ENCODE measurements at places on chromosomes 6 and 20.

GRCh38 chr6:155078331-155078745, 83.2 kb downstream of the TIAM2 start:
- DNase-seq = no peak

GRCh38 chr6:130888246-130888645, 61.0 kb downstream of the SMLR1 start:
- no peak for DNase-seq

GRCh38 chr6:16956361-16956760, 145.5 kb upstream of the STMND1 start:
- no peak for DNase-seq

GRCh38 chr6:163813979-163814493, 399.5 kb downstream of the QKI start:
- DNase-seq = no peak

DNA sequence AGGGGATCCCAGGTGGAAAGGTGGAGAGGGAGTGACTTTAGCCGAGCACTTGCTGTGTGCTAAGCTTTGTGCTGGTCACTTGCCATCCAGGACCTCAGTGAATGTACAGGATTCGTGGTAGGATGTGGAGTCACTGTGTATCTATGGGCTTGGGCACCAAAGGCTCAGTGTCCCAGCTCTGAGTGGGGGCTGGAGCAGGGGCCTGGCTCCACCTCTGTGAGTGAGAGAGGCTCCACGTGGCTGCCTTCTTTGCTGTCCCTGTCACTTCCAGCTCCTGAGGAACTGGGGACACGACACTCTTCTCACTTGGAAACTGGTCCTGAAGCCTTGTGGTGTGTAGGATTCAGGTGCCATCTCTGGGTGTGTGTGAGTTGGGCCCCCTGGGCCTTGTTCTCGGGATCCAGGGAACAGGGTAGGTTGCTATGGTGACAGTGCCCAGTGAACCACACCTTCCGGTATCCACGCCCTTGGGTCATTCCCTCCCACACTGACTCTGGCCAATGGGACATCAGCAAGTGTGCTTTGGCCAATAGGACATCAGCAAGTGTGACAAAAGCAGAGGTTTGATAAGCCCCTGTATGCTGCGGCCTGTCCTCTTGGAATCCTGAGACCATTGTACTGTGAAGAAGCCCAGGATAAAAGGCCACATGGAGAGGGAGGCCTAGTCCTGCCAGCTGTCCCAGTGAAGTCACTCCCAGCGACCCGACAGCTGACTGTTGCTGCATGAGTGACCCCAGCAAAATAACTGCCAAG, 87.7 kb downstream of the CDH22 start:
- DNase-seq = no peak

GRCh38 chr20:56111961-56112730, 106.8 kb upstream of the CBLN4 start:
- DNase-seq = no peak

DNA sequence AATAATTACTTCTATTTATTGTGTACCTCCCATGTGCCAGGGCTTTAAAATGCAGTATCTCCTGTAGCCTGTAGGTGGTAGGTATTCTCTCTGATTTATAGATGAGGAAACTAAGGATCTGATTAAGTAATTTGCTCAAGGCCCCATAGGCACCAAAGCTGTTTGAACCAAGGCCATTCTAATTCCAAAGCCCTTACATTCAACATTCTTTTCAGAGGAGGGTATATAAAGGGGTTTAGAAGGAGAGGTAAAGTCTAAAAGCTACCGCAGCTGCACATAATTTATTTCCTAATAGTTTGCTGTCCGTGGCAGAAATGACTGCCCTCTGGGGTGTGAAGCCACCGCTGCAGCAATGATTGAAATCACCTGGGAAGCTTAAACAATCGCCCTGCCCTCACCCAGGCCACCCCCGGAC, 95.0 kb upstream of the FAM8A1 start:
- no peak for DNase-seq

DNA sequence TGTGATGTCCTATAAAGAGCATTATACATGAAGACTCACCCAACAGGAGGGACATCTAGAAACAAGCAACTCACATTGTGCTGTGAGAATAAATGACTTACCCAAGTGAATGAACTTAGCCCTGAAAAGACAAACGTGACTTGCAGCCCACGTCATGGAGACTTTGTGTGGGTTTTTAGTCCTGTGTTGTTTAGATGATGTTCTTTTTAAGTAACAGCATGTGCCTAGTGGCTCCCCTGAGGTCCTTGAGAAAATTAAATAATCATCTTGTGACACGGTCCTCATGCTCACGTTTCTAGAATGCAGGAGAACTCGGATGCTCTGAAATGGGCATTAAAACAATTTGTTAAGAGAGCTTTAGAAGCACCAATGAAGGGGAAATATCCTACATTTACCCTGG, 165.1 kb downstream of the SASH1 start:
- no peak for DNase-seq

DNA sequence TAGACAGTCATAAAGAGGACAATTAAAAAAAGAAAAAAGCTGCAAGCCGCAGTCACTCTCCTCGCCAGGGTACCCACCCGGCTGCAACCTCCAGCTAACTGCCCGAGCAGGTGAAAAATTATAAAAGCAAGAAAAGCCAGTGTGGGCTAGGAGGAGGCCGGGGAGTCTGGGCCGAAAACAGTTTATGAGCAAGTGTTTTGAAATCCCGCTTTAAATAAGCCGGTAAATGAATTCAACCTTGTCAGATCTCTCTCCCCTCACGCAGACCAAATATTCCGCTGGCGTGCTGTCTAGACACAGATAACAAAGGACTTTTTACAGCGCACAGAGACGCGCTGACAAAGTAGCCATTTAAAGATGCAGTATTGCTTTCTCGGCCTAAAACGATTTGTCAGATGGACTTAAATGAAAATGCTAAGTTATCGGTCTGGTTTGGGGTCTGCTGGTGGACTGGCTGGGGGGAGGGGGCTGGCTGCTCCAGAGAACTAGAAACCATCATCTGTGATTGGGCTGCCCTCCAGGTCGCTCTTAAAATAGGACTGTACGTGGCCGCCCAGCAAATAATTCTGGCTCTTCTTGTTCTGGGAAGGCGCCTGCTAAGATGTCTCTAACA, 24.6 kb downstream of the PMEPA1 start:
- DNase-seq = no peak

GRCh38 chr20:46801003-46801702, 91.7 kb downstream of the SLC2A10 start:
- DNase-seq = no peak

DNA sequence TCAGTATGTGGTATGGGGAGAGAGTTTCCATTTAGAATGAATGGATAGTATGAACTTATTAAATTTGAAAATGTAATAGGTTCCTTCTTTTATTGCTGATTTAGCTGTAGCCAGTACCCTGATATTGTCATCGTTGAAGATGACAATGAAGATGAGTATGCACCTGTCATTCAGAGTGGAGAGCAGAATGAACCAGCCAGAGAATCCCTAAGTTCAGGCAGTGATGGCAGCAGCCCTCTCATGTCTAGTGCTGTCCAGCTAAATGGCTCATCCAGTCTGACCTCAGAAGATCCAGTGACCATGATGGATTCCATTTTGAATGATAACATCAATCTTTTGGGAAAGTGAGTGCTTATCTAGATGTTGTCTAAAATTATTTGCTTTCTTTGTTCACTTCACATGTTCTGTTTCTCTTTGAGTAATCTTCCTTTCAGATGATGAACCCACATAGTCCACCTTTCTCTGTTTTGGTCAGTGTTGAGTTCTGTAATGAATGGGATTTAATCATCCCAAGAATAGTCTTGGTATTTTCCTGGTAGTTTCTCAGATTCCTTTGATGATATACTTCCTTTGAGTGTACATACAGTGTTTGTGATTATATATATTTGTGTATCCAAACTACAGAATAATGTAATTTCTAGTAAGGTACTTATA, 23.3 kb downstream of the HSF2 start:
- no peak for DNase-seq

- DNase-seq = no peak
Measured at GRCh38 chr6:111680015-111680712, 74.5 kb upstream of the TRAF3IP2 start.

DNA sequence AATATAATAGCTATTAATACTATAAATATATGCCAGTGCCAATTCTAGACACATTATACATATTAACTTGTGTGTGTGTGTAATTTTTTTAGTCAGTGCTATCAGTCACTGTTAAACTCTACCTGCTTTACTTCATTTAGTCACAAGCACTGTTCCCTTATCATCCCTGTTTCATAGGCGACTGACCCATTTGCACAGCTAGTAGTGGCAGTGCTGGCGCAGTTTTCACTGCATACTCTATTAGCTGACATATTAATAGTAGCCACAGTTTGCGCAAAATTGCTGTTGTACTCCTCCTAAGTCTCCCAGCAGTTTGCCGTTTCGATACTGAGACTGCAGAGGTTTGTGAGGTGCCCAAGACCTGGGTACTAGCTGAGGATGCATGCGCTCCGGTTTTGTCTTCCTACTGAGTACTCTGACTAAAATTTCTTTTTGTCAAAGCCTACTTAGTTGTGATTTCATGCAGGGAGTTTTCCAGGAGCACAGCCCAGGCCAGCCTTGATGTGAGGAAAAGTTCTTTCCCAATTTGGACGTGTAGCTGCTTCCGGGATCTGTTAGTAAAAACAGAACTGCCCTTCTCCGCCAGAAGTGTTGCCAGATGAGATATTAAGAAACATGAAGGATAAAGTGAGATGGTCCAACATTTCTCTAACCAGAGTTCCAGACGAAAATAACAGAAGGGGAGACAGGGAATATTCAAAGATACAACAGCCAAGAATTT, 5.6 kb downstream of the BAG2 start:
- DNase-seq = no peak

- no peak for DNase-seq
Measured at GRCh38 chr6:54598787-54599313, 247.7 kb upstream of the FAM83B start.
